ENCODE measurements at places on chromosomes 2 and 18.

DNA sequence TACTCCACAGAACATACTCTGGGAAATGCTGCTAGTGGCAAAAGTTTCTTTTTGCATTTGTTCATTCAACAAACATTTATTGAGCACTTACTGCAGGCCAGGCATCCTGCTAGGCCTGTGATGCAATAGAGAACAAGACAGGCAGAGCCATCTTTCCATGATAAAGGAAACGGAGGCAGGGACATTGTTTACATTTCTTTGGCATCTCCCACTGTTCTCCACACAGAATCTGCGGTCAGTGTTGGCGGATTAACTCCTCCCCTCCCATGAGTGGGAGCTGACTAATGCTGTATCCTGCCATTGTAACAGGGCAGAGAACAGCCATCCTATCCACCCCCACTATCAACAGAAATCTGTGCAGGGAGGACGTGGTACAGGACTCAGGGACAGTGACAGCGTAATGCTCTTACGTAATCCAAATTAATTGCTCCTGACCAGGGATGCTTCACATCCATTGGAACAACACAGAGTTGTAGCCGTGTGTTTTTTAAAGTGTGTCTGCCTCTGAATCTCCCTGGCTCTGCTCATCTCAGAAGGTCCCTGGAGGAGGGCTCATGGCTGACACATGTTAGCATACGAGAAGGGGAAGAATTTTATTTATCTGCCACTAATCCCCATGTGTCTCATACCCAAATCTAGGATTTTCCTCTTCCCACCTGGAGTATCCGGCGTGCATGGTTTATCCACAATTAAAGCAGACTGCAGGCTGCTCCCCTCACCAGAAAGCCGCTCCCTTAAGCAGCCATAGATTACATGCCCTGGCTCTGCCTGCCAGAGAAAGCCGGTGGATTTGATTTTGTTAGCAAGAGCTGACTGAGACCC lies 32.3 kb downstream of the STEAP3 start:
- DNase-seq = no peak

DNA sequence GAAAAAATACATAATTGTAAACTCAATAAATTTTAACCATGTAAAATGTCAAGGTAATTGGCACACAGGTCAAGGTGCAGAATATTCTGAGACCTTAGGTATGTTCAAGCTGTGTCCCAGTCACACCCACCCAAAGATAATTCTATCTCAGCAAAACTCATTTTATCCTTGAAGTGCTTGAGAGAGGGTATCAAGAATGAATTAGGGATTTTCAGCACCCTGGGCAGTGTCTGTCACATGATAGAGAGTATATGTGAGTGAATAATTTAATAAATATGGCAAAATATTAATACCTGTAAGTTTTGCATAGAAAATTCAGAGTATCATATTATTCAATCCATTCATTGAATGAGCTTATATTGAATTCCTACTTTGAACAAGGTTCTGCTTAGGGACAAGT lies 567.9 kb downstream of the FBXO15 start:
- DNase-seq = no peak

GRCh38 chr2:127324635-127325034 lies 30.7 kb upstream of the ERCC3 start:
- DNase-seq = no peak

- no peak for DNase-seq
These were observed 617.5 kb upstream of the CHAC2 start for GRCh38 chr2:53150146-53150545.

GRCh38 chr2:20622731-20623130 lies 28.2 kb downstream of the HS1BP3 start:
- DNase-seq = no peak

DNA sequence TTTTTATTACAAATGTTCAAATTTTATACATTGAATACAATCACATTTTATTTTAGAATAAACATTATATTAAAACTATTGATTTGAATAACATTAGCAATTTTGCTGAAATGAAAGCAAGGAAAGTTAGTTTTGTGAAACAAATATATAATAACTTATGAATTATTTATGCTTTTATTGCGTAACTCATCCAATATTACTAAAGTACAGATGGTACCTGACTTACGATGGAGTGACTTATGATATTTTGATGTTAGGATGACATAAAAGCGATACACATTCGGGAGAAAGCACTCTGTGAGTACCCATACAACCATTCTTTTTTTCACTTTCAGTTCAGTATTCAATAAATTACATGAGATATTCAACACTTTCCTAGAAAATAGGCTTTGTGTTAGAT lies 26.5 kb downstream of the GPR39 start:
- no peak for DNase-seq

GRCh38 chr2:119231975-119232665 lies 8.5 kb downstream of the STEAP3 start:
- DNase-seq = no peak

- no peak for DNase-seq
These were observed 199.3 kb downstream of the LTBP1 start for GRCh38 chr2:33146102-33146501.

DNA sequence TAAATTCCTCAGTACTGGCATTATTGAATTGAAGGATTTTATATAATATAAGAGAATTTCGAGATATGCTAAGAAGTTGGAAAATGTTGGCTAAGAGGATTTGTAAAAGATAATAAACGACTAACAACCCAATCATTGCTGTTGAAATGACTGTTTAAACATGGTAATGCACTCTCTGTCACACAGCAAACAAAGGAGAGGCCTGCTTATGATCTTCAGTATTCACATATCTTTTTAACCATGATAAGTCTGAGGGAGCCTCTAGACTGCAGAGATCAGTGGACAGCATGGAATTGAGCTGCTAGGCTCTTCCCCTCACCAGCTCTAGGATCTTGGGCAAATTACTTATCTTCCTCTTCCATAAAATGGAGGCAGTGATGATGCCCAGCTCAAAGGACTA lies 2.7 kb downstream of the KCTD18 start:
- DNase-seq = no peak

DNA sequence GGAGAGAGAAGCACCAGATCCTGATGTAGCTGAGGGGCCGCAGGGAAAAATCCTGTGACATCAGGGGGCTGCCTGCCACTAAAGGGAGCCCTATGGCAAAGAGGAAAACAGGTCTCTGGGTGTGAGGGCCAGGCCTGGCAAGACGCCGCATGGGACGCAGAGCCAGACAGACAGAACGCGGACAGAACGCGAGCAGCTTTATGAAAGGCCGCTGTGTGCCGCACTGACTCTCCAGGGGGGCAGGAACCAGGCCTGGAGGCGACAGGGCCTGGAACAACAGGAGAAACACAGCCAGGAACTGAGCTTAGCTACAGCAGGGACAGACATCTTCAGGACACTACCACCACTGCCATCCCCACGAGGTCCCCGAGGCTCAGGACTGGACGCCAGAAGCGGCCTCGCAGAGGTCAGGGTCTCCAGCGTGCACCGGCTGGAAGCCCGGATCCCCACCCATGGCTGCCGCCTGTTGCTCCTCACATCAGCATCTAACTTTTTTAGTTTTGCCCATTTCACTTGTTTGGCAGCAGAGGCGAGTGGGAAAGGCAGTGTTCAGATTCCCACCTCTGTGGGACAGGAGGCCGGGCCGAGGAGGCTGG lies 131.6 kb downstream of the VAPA start:
- DNase-seq = no peak

DNA sequence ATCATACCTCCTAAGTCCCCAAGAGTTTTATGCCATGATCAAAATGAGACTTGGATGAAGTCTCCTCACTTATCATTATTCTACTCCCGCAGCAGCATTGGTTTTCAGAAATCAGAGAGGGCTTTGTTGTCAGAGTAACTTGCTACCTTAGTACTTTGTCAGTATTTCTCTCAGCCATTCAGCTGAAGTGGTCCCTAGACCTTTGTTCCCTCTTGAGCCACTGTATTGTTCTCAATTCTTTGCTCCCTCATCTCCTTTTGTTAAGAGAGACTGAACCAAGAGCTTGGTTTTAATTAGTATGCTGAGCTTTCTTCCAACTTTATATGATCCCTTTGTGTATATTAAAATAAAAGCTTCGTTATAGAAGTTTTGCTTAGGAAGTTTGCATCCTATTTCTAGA lies 133.4 kb downstream of the DOCK10 start:
- no peak for DNase-seq

DNA sequence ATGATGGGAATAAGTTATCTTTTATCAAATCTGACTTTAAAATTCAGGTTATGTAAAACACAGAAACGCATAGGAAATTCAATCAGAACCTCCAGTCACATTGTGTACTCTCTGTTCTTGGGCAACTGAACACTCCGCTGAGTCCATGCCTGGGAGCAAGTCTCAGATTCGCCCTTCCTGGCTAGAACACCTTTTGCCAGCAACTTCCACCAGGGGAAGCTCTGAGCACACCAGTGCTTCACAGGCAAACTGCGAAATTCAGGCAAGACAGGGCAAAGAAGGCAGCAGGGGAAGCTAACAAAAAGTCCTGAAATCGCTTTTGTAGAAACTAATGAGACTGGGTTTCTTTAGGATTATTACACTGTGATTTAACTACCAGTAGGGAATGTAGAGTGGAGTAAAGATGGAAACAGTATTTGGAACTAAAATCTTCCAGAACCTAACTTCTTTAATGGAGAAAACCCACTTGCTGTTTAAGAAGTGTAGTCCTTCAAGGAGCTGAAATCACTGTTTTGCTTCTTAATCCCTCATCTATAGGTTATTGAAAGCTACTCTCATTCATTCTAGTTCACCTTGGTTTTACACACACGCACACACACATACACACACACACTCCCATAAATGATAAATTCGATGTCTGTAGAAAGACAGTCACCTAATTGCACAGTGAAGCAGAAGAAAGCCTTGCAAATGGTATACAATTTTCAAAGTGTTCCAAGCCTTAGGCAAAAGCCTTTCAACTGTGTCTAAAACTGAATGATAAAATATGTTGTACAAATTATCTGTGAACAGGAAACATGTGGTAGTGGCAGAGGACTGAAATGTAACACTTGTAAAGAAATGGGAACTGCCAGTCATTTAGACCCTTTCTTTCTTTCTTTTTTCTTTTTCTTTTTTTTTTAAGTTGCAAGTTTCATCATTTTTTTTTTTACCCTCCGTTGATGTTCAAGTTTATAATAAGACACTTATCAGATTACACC lies 214.5 kb downstream of the TMEM182 start:
- DNase-seq = no peak

DNA sequence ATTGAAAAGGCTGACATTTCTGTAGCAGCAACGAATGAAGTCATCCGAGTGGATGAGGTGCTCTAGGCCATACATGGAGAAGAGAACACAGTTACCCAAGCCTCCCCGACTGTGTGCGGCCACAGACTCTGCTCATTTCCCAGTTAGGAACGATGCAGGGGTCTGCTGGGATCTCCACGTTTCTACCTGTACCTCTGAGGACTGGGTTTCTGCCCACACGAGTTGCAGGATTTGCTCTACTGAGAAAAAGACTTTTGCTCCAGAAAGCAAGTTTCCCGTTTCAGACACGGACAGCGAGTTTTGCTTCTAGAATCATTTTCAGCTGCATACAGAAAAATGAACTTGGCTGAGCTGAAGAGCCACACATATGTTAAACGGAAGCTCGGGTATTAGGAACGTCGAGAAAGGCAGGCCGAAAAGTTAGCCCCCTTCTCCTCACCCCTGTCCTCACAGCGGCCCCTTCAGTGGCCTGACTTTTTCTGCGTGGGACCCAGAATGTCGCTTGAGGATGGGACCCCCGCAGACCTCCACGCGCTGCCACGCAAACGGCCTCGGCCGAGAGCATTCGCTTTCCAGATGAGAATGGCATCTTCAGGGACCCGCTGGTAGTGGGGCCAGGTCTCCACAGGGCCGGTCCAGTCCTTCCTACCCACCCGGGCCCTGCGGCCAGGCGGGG lies 582 bp upstream of the RAB31 start:
- DNase-seq = no peak

GRCh38 chr2:177241711-177242120 lies 22.8 kb downstream of the NFE2L2 start:
- DNase-seq = no peak

DNA sequence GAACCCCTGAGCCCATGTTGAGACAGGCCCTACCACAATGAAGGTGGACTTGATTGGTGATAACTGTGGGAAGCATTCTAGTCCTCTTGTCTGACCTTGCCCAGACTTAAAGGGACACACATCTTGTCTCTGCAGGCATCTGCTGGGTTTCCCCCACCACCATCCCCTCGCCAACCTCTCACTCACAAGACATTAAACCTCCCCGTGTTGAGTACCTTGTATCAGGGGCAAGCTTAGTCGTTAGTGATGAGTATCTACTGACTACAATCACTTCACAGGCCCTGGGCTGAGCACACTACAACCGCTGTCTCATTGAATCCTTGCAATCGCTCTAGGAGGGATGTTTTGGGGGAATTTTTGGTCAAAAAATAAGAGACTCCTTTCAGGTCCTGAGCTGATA lies 86.0 kb downstream of the ICOS start:
- DNase-seq = no peak

DNA sequence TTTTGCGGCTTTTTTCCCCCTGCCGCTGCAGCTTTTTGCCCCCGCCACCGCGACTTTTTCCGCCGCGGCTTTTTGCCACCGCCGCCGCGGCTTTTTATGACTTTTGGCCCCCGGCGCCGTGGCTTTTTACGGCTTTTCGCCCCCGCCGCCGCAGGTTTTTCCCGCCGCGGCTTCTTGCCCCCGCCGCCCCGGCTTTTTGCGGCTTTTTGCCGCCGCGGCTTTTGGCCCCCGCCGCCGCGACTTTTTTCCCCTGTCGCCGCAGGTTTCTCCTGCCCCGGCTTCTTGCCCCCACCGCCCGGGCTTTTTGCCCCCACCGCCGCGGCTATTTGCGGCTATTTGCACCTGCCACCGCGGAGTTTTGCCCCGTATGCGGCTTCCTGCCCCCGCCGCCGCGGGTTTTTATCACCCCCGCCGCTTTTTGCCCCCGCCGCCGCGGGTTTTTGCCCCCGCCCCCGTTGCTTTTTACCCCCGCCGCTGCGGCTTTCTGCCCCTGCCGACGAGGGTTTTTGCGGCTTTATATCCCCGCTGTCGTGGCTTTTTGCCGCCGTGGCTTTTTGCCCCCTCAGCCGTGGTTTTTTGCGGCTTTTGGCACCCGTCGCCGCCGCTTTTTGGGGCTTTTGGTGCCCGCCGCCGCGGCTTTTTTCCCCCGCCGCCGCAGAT lies 2750.9 kb downstream of the RPIA start:
- DNase-seq = no peak

GRCh38 chr2:199505755-199506403 lies 48.1 kb upstream of the SATB2 start:
- DNase-seq = no peak

DNA sequence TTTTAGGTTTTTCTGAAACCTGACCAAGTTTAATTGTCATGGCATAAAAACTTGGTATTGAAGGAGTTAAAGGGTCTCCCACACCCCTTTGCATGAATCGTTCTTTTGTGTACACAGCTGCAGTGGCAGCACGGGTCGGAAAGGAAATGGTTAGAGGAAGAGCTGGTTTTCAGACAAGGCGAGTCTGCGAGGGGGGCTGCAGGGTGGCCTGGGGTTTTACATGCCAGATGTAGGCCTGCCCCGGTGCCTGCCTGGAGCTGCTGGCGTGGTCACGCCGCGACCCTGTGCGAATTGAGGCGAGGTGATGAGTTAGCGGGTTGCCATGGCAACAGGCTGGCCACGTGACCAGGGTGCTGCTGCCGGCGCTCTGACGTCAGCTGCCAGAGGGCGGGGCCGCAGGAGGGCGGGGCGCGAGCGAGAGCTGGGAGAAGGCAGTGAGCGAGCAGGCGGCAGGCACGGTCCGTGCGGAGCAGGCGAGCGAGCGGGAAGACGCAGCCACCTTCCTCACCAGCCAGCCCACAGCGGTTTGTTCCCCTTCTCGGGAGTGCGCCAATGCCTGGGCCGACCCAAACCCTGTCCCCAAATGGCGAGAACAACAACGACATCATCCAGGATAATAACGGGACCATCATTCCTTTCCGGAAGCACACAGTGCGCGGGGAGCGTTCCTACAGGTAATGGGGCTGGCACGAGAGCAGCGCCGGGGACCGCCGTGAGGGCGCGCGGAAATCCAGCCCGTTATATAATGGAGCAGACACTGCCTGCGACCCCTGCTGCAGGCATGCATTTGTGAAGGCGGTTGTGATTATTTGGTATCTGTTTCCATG lies at the start of gene MAPRE2:
TSS of gene MAPRE2 (plus strand) at position 426 of the 827 bp plus-strand sequence. CDS start at position 553, 127 bp downstream.
- peak; percentile 91 for DNase-seq
